ENCODE measurements at places on chromosomes 4 and X.

GRCh38 chrX:115233497-115234455, at the start of gene LRCH2:
LRCH2 (minus strand) TSS chrX:115234096; CDS start chrX:115234041, 55 bp downstream.
- DNase-seq, result no peak

DNA sequence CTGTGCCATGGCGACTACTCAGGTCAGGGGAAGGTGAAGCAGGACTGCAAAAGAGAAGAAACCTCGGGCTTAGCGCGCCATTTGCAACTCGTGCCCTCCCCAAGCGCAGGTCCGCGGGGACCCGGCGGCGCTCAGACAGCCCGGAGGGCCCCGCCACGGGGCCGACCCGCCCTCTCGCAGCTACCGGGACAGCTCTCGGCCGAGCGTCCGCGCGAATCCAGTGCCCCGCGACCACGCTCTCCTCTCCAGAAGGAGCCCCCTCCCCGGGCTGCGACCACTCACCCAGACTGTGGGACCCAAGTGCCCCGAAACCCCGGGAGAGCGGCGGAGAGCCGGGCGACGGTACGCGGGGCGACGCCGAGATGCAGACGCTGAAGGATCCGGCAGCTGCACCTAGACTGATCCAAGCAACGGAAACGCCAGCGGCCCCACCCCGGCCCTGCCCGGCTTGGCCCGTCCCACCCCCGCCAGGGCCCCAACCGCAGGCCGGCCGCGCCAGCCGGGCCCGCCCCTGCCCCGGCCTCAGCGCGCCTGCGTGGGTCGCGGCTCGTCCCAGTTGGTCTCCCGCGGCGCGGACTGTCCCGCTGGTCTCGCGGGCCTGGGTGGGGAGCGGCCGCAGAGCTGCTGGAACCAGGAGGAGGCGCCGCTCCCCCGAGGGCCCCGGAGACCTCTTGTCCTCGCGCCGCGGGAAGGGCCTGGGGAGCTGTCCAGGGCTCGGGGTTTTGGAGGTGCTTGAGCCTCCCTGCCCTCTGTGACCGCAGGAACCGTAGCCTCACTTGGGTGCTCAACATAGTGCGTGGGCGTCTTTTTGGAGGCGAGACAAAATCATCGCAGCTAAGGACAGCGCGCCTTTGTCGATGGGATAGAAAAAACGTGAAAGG, at the start of gene ANXA5:
Gene ANXA5, minus strand, starts transcription at position 400 of the 881 bp plus-strand sequence. Its CDS starts 391 bp downstream, at position 9.
- DNase-seq, result peak; percentile 85

- DNase-seq, result no peak
These were observed 7.2 kb upstream of the THOC2 start for GRCh38 chrX:123740006-123740405.

DNA sequence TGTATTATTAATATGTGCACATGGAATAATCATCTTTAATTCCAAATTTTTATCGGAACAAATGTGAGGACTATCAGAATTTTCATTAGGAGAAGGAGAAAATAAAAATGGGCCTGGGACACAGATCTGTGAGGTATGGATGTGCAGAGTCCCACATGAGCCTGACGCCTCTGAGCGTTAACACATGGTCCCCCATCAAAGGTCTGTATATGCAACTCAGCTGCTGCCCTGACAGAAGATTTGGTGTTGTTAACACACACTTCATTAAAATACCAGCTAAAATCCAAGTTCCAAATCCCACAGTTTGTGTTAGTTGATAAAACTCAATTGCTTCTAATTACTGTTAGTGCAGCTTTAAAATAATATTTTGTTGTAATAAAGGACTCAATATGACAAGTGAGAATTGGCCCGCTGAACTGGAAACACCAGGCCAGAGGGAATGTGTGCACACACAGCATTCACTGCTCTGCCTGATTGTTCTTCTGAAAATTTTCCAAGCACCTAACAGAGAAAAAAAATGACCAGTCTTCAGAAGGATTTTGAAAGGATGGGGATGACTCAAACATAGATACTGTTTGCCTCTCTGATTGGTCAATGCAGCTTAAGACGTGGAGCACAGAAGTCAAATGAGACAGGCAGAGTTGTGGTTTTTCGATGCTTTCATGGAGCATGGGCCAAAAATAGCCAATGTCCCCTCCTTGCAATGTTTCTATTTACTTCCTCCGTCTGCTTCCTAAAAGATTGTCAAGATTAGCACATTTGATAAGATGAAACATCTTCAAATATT, 266.6 kb downstream of the NKX6-1 start:
- DNase-seq, result no peak

DNA sequence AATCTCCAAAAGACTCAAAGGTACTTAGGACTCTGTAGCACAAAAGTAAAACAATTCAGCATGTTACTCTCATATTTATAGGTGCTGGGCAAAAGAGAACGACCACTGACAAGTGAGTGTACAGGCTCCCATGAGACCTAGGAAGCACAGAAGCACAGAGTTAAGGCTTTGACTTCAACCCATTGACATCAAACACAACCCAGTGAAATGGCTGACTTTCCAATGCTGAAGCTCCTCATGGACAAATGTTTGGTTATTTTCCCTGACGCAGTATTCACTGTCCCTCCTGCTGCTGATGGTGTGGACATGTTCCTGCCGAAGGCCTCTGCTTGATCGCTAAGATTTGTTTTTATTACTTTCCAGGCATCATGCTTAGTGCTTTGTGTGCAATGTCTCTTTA, 148.7 kb downstream of the TSPAN5 start:
- no peak for DNase-seq

DNA sequence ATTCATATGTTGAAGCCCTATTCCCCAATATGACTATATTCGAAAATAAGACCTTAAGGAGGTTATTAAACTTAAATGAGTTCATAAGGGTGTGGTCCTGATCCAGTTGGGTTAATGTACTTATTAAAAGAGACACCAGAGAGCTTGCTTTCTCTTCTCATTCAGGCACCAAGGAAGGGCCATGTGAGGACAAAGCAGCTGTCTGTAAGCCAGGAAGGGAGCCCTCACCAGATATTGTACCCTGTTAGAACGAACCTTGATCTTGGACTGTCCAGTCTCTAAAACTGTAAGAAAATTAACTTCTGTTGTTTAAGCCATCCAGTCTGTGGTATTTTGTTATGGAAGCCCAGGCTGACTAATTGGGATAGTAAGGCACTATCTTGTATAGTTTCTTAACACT, 9.1 kb upstream of the YTHDC1 start:
- no peak for DNase-seq

Measured in CD4-positive, alpha-beta T cell (primary cell).